H1 (cell line): ENCODE measurements at places on chromosomes 5 and 9.

- no peaks in the 10 kb centered on the region for H3K36me3 ChIP-seq
- no peaks in the 10 kb centered on the region for H3K4me1 ChIP-seq
- H3K27ac ChIP-seq = no peak overlapping the region
- no peaks in the 10 kb centered on the region for H3K27me3 ChIP-seq
- H3K4me3 ChIP-seq = no peak overlapping the region
- DNase-seq = no peak
These were observed 573.1 kb downstream of the ZNF608 start for GRCh38 chr5:124173386-124173785.

- no peak for DNase-seq
- H3K4me3 ChIP-seq = no peak overlapping the region
- peaks cover 18% of the 10 kb centered on the region for H3K4me1 ChIP-seq
These were observed 93.9 kb downstream of the DAB2IP start for GRCh38 chr9:121745396-121745695.

- DNase-seq = no peak
- H3K36me3 ChIP-seq = peaks cover 3% of the 10 kb centered on the region; the same call in 1 of the 2 replicates
- no peak overlapping the region for H3K27ac ChIP-seq
- no peaks in the 10 kb centered on the region; the same call in 1 of the 2 replicates for H3K4me1 ChIP-seq
These were observed 41.7 kb downstream of the TMEM161B start for GRCh38 chr5:88226881-88227450.

GRCh38 chr9:84893419-84894128 lies 224.0 kb downstream of the NTRK2 start:
- H3K27ac ChIP-seq = no peak overlapping the region
- H3K27me3 ChIP-seq = no peaks in the 10 kb centered on the region
- no peak for DNase-seq
- H3K4me1 ChIP-seq = no peaks in the 10 kb centered on the region
- no peak overlapping the region for H3K4me3 ChIP-seq

GRCh38 chr5:139738193-139739149 lies 57.1 kb upstream of the PSD2 start:
- H3K4me1 ChIP-seq = peaks cover 33% of the 10 kb centered on the region
- no peaks in the 10 kb centered on the region for H3K36me3 ChIP-seq
- no peak overlapping the region for H3K4me3 ChIP-seq
- no peak overlapping the region for H3K27ac ChIP-seq

GRCh38 chr5:66882606-66883227 lies 286.5 kb downstream of the MAST4 start:
- DNase-seq = no peak
- no peaks in the 10 kb centered on the region for H3K36me3 ChIP-seq
- no peak overlapping the region for H3K27ac ChIP-seq
- no peaks in the 10 kb centered on the region for H3K27me3 ChIP-seq

GRCh38 chr5:139984816-139985215 lies 58.3 kb downstream of the NRG2 start:
- no peaks in the 10 kb centered on the region for H3K36me3 ChIP-seq
- no peak overlapping the region for H3K4me3 ChIP-seq
- H3K27ac ChIP-seq = no peak overlapping the region
- H3K4me1 ChIP-seq = no peaks in the 10 kb centered on the region; the same call in 1 of the 2 replicates
- DNase-seq = no peak

GRCh38 chr9:23123048-23123632 lies 676.5 kb downstream of the DMRTA1 start:
- no peaks in the 10 kb centered on the region for H3K4me1 ChIP-seq
- no peak overlapping the region for H3K4me3 ChIP-seq

GRCh38 chr9:125748446-125749099 lies 1.4 kb downstream of the PBX3 start:
- 0 out of 2 replicates have a peak, but pooled peaks cover 2% of the 10 kb centered on the region for H3K36me3 ChIP-seq
- H3K4me3 ChIP-seq = peak overlapping the region; percentile 99
- 0 out of 2 replicates have a peak overlapping the region, but pooled peaks have one; percentile 25 for H3K27ac ChIP-seq
- H3K27me3 ChIP-seq = no peaks in the 10 kb centered on the region
- peaks cover 8% of the 10 kb centered on the region for H3K4me1 ChIP-seq

- no peak for DNase-seq
- no peaks in the 10 kb centered on the region; the same call in 1 of the 2 replicates for H3K27me3 ChIP-seq
- H3K36me3 ChIP-seq = no peaks in the 10 kb centered on the region
- no peak overlapping the region for H3K27ac ChIP-seq
These were observed 32.7 kb downstream of the MORN5 start for GRCh38 chr9:122192261-122192875.

GRCh38 chr5:73256862-73257261 lies 83.9 kb downstream of the TMEM174 start:
- H3K4me3 ChIP-seq = no peak overlapping the region
- DNase-seq = no peak
- no peaks in the 10 kb centered on the region for H3K36me3 ChIP-seq
- no peak overlapping the region for H3K27ac ChIP-seq
- H3K27me3 ChIP-seq = no peaks in the 10 kb centered on the region

DNA sequence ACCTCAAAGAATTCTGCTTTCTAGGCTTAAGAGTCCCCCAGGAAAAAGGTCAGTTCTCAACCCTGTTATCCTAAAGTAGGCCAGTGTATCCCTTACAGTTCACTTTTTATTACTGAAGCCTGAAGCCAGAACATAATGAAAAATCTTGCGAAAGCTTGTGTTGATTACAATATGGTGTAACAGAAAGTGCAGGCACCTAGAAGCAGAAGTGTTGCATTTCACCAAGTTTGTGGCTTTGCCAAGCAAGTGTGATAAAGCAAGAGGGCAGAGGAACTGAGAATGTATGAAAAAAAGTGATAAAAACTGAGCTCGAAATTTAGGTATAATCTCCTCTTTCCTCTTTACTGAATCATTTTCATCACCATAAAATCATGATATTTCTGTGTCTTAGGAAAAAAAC lies 26.2 kb downstream of the AGTPBP1 start:
- no peaks in the 10 kb centered on the region for H3K36me3 ChIP-seq
- no peak overlapping the region for H3K27ac ChIP-seq
- no peak for DNase-seq
- no peaks in the 10 kb centered on the region for H3K4me1 ChIP-seq

GRCh38 chr9:124282442-124283227 lies 24.9 kb downstream of the NEK6 start:
- H3K27ac ChIP-seq = no peak overlapping the region
- no peak overlapping the region for H3K4me3 ChIP-seq
- DNase-seq = no peak
- no peaks in the 10 kb centered on the region for H3K27me3 ChIP-seq

DNA sequence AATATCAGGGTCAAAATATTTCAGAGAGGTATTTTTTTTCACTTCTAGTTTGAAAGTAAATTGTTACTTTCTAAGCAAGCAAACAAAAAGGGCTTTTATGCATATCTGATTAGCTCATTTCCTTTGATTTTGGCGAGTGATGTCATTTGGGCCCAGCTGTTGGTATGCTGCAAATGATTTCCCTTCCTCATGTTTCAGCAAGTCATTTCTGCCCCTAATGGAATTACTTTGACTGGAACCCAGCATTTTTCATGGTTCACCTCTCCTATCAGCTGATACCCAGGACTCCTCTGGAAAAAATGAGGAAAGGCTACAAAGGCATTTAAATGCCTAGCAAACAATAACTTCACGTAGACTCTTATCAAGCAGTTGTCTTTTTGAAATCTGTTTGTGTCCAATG lies 500.6 kb downstream of the EBF1 start:
- H3K27me3 ChIP-seq = no peaks in the 10 kb centered on the region
- H3K4me1 ChIP-seq = no peaks in the 10 kb centered on the region
- no peak overlapping the region for H3K4me3 ChIP-seq
- no peaks in the 10 kb centered on the region for H3K36me3 ChIP-seq

DNA sequence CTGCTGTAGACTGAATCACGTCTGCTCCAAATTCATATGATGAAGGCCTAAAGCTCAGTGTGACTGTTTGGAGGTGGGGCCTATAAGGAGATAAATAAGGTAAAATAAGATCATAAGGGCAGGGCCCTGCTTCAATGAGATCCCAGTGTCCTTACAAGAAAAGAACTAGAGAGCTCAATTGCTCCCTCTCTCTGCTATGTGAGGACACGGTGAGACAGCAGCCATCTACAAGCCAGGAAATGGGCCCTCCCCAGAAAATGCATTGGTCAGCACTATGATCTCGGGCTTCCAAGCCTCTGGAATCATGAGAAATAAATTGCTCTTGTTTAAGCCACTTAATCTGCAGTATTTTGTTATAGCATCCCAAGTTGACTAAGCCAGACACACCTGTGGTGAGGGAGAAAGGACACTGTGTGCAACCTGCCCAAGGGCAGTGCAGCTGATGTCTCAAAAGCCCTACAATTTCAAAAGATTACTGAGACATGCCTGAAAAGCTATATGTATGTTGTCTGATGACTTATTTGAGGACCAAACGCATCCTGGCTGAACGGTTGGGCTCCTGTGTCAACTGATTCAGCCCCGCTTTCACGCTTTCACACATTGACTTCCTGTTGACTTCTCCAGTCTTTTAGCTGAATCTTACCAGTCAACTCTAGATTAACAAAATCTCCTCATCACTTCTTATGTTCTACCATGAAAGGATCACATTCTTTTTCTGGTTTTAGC lies 13.2 kb downstream of the GZMK start:
- no peak overlapping the region for H3K27ac ChIP-seq
- no peaks in the 10 kb centered on the region for H3K27me3 ChIP-seq

- H3K4me3 ChIP-seq = no peak overlapping the region
- no peak for DNase-seq
- no peaks in the 10 kb centered on the region for H3K27me3 ChIP-seq
- no peaks in the 10 kb centered on the region for H3K4me1 ChIP-seq
- H3K27ac ChIP-seq = no peak overlapping the region
These were observed 12.7 kb downstream of the FEM1C start for GRCh38 chr5:115531787-115532367.

- H3K4me1 ChIP-seq = no peaks in the 10 kb centered on the region
- no peak for DNase-seq
- no peak overlapping the region for H3K27ac ChIP-seq
- no peaks in the 10 kb centered on the region for H3K27me3 ChIP-seq
These were observed 10.8 kb upstream of the NUDT12 start for GRCh38 chr5:103573411-103573810.

GRCh38 chr5:159210210-159210661 lies 883 bp upstream of the RNF145 start:
- peaks cover 3% of the 10 kb centered on the region for H3K4me1 ChIP-seq
- no peak overlapping the region for H3K27ac ChIP-seq
- no peaks in the 10 kb centered on the region for H3K36me3 ChIP-seq
- DNase-seq = no peak
- peak overlapping the region; percentile 86 for H3K4me3 ChIP-seq

GRCh38 chr9:116087246-116087645 lies 66.3 kb upstream of the PAPPA start:
- no peaks in the 10 kb centered on the region for H3K36me3 ChIP-seq
- H3K4me3 ChIP-seq = no peak overlapping the region
- no peaks in the 10 kb centered on the region for H3K4me1 ChIP-seq
- no peak for DNase-seq

- H3K27me3 ChIP-seq = no peaks in the 10 kb centered on the region
- no peak overlapping the region for H3K27ac ChIP-seq
- DNase-seq = no peak
- no peak overlapping the region for H3K4me3 ChIP-seq
These were observed 110.0 kb downstream of the PAX5 start for GRCh38 chr9:36924071-36924470.

DNA sequence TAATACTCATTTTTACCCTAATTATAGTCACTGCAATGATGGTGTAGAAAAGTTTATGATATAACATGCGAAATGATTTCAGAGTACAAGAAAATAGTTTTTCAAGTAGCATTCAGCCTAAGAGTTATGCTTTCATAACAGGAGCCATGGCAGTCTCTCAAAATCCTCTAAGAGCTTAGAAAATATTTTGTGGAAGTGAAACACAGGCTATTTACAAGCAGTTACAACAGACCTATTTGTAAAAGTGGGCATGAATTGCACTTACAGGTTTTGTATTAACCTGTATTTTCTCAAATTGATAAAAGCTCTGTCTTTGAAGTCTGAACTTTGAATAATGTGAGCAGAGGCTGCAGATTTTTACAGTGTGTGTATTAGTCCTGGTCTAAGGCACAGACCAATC lies 523.3 kb downstream of the LRRC70 start:
- no peak overlapping the region for H3K27ac ChIP-seq
- no peaks in the 10 kb centered on the region for H3K27me3 ChIP-seq
- H3K4me3 ChIP-seq = no peak overlapping the region
- H3K36me3 ChIP-seq = no peaks in the 10 kb centered on the region
- DNase-seq = no peak
- no peaks in the 10 kb centered on the region for H3K4me1 ChIP-seq

DNA sequence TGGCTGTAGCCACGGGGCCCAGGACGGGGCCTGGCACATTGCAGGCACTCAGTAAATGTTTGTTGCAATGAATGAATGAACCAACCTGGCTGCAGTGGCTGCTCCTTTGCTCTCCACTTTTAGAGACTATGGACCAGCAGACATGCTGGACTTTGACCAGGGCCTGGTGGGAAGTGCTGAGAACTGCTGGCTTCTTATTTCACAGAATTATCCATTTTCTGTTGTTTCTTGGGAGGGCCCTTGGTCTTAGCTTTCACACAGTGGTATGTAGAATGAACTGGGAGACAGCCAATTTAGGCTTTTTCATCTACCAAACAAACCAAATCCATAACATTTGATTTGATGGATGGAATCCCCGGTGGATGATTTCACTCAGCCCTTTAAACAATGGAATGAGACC lies 78.0 kb upstream of the LHFPL2 start:
- peaks cover 5% of the 10 kb centered on the region for H3K4me1 ChIP-seq
- no peaks in the 10 kb centered on the region for H3K27me3 ChIP-seq
- no peak for DNase-seq

GRCh38 chr9:112248722-112249121 lies 73.6 kb upstream of the SUSD1 start:
- no peak overlapping the region for H3K4me3 ChIP-seq
- no peaks in the 10 kb centered on the region; the same call in 1 of the 2 replicates for H3K36me3 ChIP-seq
- no peak for DNase-seq
- H3K4me1 ChIP-seq = no peaks in the 10 kb centered on the region

GRCh38 chr9:69078581-69078980 lies 43.0 kb downstream of the FXN start:
- H3K27ac ChIP-seq = no peak overlapping the region
- DNase-seq = no peak
- no peak overlapping the region for H3K4me3 ChIP-seq
- no peaks in the 10 kb centered on the region for H3K4me1 ChIP-seq

- no peaks in the 10 kb centered on the region; the same call in 1 of the 2 replicates for H3K4me1 ChIP-seq
- no peaks in the 10 kb centered on the region for H3K27me3 ChIP-seq
- H3K4me3 ChIP-seq = no peak overlapping the region
- H3K27ac ChIP-seq = no peak overlapping the region
- no peak for DNase-seq
These were observed 623.1 kb downstream of the BNC2 start for GRCh38 chr9:16247188-16247875.
